Foreskin melanocyte (primary cell): ENCODE measurements at places on chromosomes 1 and 21.

GRCh38 chr1:92037400-92037799 lies 7.6 kb downstream of the EPHX4 start:
- DNase-seq = no peak

DNA sequence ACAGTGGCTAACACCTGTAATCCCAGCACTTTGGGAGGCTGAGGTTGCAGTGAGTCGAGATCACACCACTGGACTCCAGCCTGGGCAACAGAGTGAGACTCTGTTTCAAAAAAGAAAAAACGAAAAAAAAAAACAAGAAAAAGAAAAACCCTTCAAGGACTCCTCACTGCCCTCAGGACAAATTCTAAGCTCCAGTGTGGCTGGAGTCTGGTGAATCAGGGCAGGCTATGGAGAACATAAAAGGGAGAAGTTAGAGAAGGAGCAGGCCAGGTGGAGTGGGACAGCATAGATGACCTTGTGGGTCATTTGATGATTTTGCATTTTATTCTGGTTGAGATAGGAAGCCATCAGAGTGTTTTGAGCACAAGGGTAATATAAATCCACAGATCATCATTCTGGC lies 12.5 kb upstream of the UAP1 start:
- DNase-seq = no peak

DNA sequence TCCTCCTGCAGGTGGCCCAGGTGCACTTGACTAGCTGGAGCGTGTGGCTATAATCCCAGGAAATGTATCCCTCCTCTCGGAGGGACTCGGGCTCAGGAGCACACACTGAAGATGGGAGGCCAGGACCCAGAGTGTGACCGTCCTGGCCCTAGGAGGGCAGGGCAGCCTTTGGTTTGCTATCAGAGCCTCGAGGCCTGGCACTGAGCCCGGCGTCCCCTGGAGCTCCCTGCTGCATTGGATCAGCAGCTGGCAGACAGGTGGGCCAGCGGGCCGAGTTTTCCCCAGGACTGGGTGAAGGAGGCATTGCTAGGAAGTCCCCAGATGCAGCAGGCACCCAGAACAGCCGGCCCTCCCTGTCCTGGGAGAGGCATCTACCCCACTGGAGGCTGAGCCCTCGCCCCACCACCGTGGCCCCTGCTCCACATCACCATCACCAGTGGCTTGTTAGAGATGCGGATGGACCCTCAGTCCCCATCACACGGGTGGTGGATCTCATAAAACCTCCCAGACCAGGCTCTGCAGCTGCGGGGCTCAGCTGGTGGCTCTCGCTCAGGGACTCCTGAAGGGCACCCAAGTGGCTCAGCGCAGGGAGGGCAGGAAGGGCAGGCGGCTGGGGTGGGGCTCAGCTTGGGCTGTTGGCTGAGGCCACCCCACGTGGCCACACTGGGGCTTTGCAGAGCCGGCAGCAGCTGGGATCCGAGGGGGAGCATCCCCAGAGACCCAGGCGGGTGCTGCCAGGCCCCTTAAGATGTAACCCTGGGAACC lies 32.7 kb upstream of the POFUT2 start:
- no peak for DNase-seq

GRCh38 chr1:156076609-156077429 lies 5.4 kb downstream of the MEX3A start:
- peak; percentile 45 for DNase-seq

DNA sequence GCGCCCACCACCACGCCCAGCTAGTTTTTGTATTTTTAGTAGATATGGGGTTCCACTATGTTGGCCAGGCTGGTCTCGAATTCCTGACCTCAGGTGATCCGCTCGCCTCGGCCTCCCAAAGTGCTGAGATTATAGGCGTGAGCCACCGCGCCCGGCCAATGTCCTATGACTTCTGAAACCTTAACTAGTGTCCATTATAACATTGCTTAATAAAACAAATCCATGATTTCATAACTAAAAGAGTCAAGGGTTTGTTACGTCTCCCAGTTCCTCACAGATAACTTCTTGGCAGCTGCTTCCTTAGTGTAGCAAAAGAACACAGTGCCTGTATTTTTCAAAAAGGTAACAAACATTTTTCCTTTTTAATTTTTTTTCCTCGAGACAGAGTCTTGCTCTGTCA lies 53.6 kb downstream of the FBXO42 start:
- no peak for DNase-seq

DNA sequence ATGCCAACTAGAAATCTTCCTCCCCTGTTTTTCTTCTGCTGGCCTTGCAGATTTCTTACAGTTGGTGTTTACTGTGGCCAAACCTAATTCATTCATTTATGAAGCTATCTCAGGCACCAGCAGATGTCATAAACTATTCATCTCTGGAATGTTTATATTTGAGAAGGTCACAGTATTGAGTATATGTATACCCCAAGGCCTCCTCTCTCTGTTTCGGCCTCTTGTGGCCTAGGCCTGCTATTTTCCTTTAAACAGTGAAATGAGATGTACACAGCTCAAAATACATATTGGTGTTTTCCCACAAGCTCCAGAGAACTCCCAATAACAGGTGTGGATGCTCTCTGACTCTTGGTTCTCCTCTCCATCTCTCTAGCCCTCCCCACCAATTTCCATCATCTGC lies 520.7 kb upstream of the CAMK1G start:
- DNase-seq = no peak

GRCh38 chr1:208019257-208019656 lies 108.3 kb upstream of the CD34 start:
- no peak for DNase-seq

- DNase-seq = peak; percentile 64
Observed at GRCh38 chr1:28301368-28302174, 27.3 kb upstream of the MED18 start.

DNA sequence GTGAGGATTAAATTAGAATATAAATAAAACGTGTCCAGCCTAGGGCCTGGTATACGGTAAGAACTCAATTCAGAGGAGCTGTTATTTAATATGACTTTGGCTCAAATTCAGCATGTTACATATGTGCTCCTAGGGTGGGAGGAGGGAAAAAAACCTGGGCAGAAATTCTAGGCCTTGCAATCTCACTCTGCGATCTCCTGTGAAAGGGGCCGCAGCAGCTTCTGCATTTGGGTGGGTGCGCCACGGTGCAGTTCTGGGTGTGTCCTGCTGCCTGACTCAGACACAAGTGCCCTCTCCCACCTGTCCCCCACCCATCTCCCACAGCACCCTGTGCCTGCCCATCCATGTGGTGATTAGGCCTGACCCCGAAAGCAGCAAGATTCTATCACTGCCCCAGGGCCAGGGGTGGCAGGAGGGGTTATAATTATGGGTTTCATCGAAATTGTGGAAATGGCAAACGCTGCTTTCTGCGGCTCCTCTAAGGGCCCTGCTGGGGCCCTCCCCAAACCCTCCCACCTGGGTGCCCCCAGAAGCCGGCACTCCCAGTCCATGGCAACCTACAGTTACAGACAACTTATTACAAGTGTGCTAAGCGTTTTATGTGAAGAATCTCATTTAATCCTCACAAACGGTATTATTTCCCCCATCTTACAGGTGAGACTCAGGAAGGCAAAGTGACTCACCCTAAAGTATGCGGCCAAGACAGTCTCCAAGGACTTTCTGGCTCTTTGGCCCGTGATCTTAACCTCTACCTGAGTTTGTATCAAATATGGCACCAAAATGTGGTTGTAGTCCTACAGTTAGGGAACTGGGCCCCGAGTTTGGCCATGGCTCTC lies 25.5 kb upstream of the GRHL3 start:
- DNase-seq = no peak

DNA sequence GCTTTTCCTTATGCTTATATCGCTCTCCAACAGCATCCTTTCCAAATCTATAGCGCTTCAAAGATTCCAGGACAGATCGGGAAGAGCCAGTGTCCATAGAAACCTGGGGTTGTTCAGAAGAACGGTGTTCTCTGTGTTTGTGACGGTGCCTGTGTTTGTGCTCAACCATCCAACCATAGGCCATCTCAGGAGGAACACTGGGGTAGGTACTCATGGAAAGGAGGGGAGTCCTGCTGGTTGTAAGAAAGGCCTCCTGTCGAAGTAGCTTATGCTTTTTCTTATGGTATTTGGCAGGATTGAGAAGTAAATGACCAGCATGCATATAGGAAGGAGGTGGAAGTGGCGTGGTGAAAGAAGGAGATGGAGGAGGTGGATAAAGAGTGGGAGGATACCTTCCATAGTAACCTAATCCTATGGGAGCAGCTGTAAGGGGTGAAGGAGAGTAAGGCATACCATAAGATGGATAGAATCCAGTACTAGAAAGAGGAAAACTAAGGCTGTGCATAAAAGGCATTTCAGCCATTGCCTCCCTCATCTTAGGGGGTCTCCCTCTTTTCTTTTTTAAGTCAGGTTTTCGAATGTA lies 84.2 kb downstream of the ASH1L start:
- no peak for DNase-seq

DNA sequence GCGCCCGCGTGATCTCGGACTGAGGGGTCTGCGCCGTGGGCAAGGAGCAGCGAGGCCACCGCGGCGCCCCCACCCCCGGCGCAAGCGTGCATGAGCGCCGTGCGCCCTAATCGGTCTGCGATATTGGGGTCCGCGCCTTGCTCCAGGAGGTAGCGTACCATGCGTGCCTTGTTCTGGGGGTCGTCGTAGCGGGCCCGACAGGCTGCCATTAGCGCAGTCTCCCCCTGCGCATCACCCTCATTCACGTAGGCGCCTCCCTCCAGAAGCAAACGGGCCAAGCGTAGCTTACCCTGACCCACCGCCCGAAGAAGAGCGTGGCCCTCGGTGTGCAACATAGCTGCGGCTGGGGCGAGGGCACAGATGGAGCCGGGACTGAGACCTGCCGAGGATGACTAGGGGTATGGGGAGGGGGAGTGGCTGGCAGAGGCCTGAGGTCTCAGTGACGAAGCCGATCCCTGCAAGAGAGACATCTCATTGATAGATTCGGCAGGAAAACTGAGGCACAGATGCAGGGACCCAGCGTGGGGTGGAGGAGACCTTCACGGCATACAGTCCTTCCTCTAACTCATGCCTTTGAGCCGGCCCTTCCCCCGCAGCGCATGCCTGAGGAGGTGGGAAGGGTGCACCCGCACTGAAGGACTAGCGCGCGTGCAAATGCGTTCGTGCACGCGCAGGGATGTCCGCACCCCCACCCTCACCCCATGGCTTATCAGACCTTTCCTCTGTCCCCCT lies 2.8 kb downstream of the ANKRD34A start:
- DNase-seq = no peak

- DNase-seq = no peak
Observed at GRCh38 chr1:113859478-113860175, 11.9 kb downstream of the PTPN22 start.

- no peak for DNase-seq
Observed at GRCh38 chr1:183093786-183094298, 70.6 kb downstream of the LAMC1 start.

GRCh38 chr1:106233511-106233910 lies 823.0 kb upstream of the PRMT6 start:
- DNase-seq = no peak

DNA sequence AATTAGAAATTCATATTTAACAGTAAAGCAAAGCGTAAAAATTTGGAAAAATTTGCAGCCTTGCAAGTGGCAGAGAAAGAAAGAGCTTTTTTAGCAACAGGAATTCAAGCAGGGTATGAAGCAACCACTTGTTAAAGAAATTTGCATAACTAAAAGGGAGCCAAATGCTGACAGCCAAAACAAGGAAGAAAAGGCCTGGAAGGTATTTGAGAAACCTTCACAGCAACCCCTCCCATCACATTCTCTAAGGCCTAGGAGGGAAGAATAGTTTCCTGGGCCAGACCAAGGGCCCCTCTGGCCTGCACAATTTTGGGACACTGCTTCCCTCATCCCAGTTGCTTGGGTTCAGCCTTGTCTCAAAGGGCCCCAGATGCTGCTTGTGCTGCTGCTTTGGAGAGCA lies 672.4 kb upstream of the TMPRSS15 start:
- DNase-seq = no peak

DNA sequence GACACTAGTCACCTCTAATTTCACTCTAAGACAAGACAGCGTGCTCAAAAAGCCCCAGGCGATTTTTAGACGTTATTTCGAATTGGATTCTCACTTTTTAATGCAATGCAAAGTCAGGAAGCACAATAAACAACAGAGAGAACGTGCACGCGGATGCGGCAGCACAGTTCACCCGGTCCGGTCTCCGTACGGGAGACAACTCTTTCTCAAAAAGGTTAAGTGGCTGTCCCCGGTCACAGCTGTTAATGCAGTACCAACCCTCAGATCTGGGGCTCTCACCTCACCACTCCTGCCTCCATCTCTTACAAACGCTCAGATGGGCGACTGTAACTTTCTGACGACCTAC lies 1.2 kb downstream of the HP1BP3 start:
- DNase-seq = peak; percentile 19

- DNase-seq = peak; percentile 24
Observed at GRCh38 chr1:174743654-174744561, 255.8 kb upstream of the CACYBP start.

DNA sequence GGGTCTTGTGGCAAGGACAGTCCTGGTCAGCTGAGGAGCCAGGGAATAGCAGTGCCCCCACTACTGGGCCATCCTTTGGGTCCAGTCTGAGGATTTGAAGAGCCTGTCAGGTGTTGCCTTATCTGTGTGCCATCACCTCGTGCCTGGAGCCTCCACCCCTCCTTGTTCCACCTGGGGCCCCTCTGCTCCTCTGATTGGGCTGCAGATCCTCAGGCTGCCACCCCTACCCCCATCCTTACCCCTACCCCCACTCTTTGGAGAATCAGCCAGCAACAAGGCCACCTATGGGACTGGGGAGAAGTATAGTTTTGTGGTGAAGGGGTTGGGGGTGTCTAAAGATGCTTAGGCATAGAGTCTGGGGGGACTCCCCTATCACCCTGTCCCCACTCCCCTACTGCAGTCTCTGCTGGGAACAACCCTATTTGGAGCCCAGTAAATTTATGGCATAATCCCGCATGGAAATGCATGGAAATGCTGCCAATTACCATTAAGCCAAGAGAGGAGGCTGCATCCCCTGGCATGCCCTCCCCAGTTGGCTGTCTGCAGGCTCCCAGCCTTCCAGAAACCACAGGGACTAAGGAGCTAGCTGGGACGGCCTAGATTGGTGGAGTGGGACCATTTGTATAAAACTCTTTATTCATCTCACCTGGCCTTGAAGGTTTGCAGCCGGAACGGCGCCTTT lies 142.7 kb upstream of the CSF3R start:
- DNase-seq = no peak

GRCh38 chr1:2543543-2544092 lies 12.6 kb upstream of the TNFRSF14 start:
- DNase-seq = peak; percentile 44

GRCh38 chr1:155011004-155011416 lies 8.4 kb downstream of the ZBTB7B start:
- no peak for DNase-seq

- no peak for DNase-seq
Observed at GRCh38 chr1:50724626-50725286, 235.3 kb downstream of the FAF1 start.

DNA sequence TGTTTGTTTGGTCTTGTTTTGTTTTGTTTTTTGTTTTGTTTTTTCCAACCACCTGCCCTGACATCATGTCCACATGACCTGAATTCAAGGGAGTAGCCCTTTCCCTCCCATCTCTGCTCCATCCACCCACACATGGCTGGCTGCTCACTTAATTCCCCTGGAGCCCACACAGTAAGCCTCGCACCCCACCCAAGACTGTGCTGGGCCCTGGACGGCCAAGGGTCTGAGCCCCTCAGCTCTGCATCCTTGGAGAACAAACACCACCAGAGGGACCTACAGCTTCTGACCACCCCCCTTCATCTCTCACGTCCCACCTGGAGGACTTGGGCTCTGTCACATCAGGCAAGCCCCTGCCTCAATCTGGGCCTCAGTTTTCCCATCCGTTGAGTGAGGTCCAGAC lies 39.1 kb downstream of the MATN1 start:
- DNase-seq = no peak
